Tibial nerve (tissue), 4 donors: ENCODE measurements at places on chromosomes 2 and 18.

- DNase-seq: no peak
These were observed 141.4 kb upstream of the SERTAD2 start for GRCh38 chr2:64795024-64795592.

GRCh38 chr18:61950371-61950770, 57.6 kb upstream of the RNF152 start:
- DNase-seq: no peak

DNA sequence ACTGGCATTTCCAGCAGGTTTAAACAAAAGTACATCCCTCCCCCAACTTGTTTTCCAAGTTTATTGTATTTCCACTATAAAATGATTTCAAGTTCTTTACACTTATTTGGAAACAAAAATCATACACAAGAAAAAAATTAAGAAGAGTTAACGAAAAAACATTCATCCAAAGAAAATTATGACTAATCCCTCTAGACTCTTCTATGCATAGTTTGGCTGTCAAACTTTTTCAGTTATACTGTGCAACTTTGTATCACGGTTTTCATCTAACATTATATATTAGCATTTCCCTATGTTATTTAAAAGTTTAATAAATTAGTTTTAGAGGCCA, 627 bp downstream of the WDCP start:
- no peak for DNase-seq

DNA sequence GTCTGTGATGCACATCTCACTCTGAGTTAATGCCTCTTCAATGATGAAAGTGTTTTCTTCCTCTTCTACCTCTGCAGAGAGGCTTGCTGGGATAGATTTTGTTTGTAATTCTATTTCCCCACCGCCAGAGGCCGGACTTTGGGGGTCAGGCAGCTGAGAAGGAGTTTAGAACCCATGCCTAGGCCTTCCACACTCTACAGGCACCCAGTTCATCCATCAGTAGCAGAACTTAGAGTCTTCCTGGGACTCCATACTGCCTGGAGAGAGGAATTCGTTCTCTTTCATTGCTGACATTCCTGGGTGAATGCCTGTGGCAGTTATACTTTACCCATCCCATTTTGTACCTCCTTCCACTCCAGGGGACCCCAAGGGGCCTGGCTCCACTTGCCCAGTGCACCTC, 9.1 kb downstream of the TPRKB start:
- no peak for DNase-seq

- DNase-seq: no peak
These were observed 110.6 kb upstream of the PXDN start for GRCh38 chr2:1854729-1855547.

- DNase-seq: no peak
These were observed 156.6 kb downstream of the HAUS1 start for GRCh38 chr18:46260879-46261143.

GRCh38 chr2:224085246-224085645, 46.2 kb upstream of the SERPINE2 start:
- no peak for DNase-seq

DNA sequence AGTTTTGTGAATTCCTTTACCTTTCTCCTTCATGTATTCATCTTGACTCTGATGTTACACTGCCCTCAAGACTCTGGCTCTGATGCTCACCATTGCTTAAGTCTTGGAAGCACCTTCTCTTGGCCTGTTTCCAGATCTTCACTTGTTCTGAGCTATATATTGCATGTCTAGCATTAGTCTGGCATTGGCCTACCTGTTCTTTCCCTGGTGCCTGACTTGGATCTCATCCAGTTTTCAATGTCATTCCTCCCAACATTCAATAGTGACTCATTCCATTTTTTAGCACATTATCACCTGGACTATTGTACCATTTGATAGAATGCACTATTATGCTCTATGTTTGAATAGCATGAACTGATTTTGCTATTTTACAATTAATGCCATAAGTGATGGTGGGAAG, 127.3 kb upstream of the NYAP2 start:
- DNase-seq: no peak

GRCh38 chr18:11728249-11728648, 39.2 kb downstream of the GNAL start:
- no peak for DNase-seq

DNA sequence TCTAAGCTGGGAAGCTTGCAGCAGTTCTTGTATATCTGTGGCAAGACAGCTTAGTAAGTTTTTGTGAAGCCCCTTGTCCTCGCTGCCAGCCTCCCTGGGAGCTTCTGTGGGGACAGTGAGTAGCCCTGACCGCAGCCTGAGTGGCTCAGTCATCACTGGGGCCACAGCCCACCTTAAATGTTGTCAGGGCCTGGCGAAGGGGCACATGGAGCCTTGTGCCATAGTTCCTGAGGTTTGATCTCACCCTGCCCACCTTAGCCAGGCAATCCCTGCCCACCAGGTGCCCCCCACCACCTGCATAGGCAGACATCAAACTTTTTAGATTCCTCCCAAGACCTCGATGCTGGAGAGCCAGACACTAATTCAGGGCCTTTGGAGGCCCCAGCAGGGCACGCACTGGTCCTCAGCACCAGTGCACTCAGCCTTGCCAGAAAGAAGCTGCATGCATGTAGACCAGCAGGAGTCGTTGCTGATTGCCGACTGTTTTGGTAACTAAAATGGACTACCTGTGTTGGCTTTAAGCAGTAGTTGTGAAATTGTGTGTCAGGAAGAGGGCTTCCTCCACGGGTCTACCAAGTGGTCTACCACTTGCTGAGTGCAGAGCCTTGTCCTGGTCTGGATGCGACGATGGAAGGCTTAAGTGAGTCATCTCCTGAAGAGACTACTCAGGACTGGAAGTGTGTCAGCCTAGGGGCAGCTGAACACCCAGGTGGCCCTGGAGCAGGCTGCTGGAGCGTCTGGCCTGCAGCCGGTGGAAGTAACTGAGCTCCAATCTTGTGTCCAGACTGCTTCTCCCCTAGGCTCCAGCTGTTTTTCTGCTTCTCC, 233.1 kb downstream of the SEPTIN10 start:
- no peak for DNase-seq

GRCh38 chr2:12017499-12018157, 271.2 kb downstream of the LPIN1 start:
- no peak for DNase-seq

DNA sequence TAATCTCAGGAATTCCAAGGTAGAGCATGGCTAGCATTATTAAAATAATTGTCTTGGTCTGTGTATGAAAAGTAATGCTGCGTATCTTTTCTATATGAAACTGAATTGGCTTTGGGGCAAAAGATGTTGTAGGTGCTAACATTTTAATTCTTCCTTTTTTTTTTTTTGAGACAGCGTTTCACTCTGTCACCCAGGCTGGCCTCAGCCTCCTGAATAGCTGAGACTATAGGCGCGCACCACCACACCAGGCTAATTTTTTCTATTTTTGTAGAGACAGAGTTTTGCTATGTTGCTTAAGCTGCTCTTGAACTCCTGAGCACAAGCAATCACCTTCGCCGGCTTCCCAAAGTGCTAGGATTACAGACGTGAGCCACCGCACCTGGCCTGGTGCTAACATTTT, 172.6 kb upstream of the STON1 start:
- DNase-seq: no peak
